ENCODE measurements at places on chromosomes 12 and 14.

GRCh38 chr14:67683842-67684241 lies 9.4 kb upstream of the VTI1B start:
- no peak for DNase-seq

- no peak for DNase-seq
These were observed 82.0 kb upstream of the WSCD2 start for GRCh38 chr12:108047071-108047550.

GRCh38 chr14:21556378-21557083 lies 23.3 kb downstream of the OR10G3 start:
- no peak for DNase-seq

GRCh38 chr12:12353807-12354206 lies 3.1 kb upstream of the BORCS5 start:
- no peak for DNase-seq

- DNase-seq: no peak
These were observed 17.4 kb downstream of the SIX1 start for GRCh38 chr14:60631842-60632241.

- DNase-seq: peak; percentile 82
These were observed 1.0 kb upstream of the DUSP6 start for GRCh38 chr12:89353188-89353822.

GRCh38 chr12:12520273-12520672 lies 42.4 kb downstream of the DUSP16 start:
- no peak for DNase-seq

DNA sequence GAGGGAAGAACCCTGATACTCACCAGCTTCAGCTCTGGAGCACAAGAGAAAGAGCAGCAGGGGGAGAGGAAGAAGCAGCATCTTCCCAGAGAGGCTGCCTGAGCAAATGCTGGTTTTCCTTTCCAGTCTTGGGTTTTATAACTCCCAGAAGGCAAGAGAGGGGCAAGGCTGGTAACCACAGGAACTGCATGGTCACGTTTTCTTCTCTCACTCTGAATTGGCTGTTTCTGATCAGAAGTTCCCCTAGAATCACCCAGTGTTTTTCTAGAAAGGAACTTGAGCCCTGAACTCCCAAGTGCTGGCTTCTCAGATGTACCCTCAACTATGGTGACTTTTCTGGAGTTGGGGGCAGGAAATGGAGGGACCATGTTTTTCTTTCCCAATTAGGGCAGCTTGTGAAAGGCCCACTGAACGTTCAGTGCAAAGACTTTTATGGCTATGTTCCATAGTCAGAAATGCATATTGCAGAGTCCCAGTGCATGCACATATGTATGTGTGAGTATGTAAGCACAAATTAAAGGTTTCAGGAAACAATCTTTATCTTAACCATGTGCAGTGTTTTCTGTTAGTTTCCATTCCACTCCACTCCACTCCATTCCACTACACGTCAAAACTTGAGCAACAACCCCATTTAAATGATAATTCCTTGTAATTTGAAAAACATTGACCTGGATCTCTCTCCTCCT lies at the start of gene CMA1:
CMA1 (minus strand) TSS at position 111 of the 686 bp plus-strand sequence; CDS start at position 81, 30 bp downstream.
- DNase-seq: no peak

- DNase-seq: no peak
These were observed 921 bp downstream of the RAD51B start for GRCh38 chr14:67820428-67820971.

DNA sequence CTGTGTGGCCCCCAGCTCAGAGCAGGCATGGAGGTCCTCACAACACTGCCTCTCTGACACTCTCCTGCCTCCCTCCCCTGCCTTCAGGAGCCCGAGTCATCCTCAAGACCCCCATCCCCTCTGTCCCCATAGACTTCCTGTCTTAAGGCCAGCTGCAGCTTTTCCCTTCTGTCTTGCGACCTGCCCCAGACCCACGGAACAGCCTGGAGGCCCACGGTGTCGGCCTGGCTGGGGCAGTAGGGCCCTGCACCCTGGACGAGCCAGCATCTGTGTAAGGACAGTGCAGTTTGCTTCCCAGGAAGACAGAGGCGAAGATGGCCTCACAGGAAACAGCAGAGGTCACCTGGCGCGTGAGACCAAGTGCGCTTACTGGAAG lies 9.7 kb downstream of the TEDC1 start:
- no peak for DNase-seq

DNA sequence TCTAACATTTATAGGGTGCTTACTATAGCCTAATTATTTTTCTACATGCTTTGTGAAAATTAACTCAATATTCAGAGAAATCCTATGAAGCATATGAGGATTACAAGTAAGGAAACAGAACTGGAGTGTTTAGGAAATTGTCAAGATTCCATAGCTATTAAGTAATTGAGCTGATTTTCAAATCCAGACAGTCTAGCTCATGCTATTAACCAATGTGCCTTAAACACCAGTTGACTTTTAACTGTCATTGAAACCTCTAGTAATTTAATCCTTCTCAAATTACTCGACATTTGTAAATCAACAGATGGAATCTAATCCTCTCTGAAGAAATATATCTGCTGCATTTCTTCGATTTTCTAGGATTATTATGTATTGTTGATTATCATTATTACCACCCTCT lies 488.9 kb downstream of the MDGA2 start:
- no peak for DNase-seq

DNA sequence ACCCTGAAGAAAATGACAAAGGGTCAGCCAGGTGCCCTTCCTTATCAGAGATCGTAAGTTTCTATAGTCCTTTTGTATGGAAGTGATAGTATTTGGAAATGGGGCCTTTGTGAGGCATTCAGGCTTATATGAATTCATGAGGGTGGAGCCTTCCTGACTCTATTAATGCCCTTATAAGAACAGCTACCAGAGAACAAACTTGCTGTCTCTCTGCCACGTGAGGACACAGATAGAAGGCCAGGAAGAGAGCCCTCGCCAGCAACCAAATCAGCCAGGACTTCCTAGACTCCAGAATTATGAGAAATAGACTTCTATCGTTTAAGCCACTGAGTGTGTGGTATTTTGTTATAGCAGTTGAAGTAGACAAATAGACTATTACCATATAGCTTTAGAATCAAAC lies 36.7 kb downstream of the TRMT5 start:
- no peak for DNase-seq

DNA sequence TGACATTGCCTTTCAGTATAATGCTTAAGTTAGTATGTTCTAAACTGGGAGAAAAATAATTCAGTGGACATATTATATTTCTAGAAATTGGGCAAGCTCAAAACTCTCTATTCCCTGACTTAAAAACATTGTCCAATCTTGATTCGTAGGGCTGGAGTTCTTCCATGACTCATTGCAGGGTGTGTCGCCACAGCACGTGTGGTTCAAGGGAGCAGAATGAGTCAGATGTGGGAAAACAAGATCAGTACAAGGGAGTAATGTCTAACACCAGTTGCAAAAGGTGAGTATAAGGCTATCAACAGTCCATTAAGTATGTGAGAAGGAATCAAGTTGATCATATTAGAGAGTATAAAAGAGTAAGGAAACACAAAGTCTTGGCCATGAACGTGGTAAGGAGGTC lies 887.0 kb downstream of the TMTC2 start:
- no peak for DNase-seq

- DNase-seq: no peak
These were observed 101.2 kb downstream of the PEBP1 start for GRCh38 chr12:118237052-118237665.

DNA sequence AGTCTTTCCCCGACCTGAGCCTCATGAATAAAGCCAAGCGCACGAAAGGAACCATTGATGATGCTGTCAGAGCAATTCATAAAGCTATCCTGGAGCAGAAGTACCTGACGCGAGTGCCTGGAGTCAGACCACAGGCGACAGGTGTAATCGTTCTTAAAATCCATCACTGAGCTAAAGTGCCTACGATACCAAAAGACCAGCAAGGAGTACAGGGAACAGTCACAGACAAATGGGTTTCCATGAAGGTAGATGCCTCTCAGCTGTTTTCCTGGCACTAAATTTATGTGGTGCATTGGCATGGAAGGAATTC lies 1.4 kb upstream of the PCED1B start:
- DNase-seq: no peak

GRCh38 chr12:96766232-96766631 lies 140.8 kb upstream of the NEDD1 start:
- no peak for DNase-seq

GRCh38 chr12:103794309-103795213 lies 46.5 kb downstream of the NT5DC3 start:
- DNase-seq: no peak

GRCh38 chr12:47111392-47111778 lies 31.6 kb upstream of the AMIGO2 start:
- no peak for DNase-seq

DNA sequence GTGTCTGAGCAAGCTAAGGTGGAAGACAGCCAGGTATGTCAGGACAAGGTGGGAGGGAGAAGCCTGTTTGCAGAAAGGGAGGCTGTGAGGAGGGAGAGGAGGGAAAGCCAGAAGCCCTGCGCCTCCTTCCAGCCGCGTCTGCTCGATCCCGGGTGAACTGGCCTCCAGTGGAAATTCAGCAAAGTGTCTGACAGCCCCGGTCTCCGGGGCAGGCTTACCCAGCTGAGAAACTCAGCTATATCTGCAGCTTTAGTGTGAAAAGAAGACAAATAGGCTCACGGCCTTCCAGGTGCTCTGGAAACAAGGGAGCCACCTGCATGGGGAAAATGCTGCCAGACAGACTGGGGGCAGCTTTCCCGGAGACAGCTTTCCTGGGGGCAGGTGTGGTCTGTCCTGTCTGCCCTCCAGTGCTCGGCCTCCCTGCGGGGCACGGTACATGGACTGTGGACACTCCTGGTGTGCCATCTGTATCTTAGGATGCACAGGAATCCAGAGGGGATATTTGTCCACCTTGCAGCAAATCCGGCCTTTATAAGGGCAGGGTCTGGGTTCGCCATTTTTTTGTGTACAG lies 6.3 kb downstream of the RFLNA start:
- DNase-seq: no peak

GRCh38 chr12:84856156-84856900 lies 56.3 kb downstream of the SLC6A15 start:
- no peak for DNase-seq

DNA sequence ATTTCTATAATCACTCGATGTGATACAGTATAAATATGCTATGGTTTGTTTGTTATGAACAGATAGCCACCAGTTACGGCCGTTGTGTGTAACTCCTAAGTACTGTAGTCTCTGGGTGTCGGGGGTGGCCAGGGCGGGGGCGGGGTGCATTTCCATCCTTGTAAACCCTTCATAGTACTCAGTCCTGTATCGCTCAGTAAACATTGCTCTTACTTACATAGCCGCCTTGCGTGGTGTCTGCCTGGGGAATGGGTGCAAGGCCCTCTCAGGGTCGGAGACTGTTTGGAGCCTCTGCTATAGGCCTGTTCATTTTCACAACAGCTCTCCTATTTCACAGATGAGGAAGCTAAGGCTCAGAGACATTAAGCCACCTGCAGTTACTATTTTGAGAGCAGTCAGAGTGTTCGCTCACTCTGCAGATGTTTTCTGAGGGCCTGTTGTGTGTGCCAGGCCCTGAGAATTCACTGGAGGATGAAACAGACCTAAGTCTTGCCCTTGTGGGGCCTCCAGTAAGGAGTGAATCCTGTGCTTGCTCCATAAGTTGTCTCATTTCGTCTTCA lies 42.5 kb downstream of the JDP2 start:
- no peak for DNase-seq

- DNase-seq: no peak
These were observed 60.2 kb upstream of the ATP2B1 start for GRCh38 chr12:89768586-89769482.

- peak; percentile 2 for DNase-seq
These were observed 525 bp downstream of the RNU6-8 start for GRCh38 chr14:32202491-32202997.

GRCh38 chr12:97464385-97465321 lies 2.0 kb downstream of the RMST start:
- DNase-seq: peak; percentile 14

DNA sequence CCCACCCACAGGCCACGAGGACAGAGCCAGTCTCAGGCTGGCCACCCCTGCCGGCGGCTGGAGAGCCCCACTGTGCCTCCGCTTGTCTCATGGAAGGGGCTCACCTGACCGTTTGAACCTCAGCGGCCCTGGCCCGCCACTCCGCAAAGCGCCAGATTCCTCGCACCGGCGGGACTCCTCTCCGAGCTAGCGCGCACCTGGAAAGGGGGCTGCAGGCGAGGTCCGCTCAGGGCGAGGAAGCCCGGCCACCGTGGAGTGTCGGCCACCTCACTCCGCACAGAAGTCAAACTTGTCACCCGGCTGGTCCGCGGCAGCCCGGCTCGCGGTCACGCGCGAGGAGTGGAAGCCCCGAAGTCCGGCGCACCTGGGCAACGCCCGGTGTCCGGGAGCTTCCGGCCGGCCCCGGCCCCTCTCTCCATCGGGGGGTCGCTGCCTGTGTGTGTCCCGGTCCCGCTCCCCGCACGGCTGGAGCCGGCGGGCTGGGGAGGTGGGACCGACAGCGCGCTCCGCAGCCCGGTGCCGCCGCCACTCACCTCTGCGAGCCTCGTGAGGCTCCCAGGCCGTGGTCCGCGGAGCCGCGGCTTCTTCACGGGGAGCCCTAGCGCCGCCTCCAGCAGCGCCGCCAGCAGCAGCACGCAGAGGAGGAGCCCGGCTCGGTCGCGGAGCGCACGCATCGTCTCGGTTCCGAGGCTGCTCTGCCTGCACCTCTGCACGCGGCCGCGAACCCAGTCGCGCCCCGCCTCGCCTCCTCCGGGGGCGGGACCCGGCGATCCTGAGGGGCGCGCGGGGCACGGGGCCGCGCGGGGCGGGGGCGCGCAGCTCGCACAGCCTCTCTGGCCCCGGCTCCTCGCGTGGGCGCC lies at the start of gene ISM2:
ISM2 (minus strand) TSS at position 697 of the 860 bp plus-strand sequence; CDS start at position 674, 23 bp downstream.
- peak; percentile 77 for DNase-seq

DNA sequence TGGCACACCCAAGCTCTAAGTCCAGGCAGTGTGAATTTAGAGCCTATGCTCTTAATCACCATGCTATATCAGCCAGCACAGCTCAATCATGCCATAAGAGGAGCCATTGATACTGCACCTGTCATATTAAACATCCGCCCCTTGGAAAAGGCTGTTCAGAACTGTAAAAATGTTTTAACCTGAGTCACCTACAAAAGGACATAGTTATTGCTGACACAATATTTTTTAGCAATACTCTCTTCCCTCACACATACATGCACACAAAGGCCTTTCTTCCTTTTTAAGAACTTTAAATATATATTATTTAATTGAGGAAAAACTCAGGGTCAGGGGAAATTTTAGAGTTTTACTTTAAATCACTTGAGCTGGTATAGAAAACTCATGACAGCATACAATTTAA lies 83.5 kb upstream of the ATXN7L3B start:
- DNase-seq: no peak
